Ureter (tissue), 1 donor: ENCODE measurements at places on chromosomes 7 and 10. TPM values are rescaled to one million over a fixed set of nuclear protein-coding genes. Genes with fewer than 3 reads are reported as not detected.

The ASCC1 gene
- 39.3 TPM for total RNA-seq

The EPO gene
- total RNA-seq: 0.68 TPM

The NFE2L3 gene
- total RNA-seq: 6.3 TPM

The VWDE gene
- 2.6 TPM for total RNA-seq

The SPDYE5 gene
- total RNA-seq: 0.39 TPM

The FAM25G gene
- not detected for total RNA-seq

The IL6 gene
- 5.0 TPM for total RNA-seq

The UNC5B gene
- total RNA-seq: 61.8 TPM

The EVX1 gene
- total RNA-seq: 5.6 TPM

The ANKRD61 gene
- not detected for total RNA-seq

The GSAP gene
- total RNA-seq: 39.7 TPM

The PLXDC2 gene
- 48.7 TPM for total RNA-seq

The LAMB1 gene
- total RNA-seq: 198 TPM

DNA sequence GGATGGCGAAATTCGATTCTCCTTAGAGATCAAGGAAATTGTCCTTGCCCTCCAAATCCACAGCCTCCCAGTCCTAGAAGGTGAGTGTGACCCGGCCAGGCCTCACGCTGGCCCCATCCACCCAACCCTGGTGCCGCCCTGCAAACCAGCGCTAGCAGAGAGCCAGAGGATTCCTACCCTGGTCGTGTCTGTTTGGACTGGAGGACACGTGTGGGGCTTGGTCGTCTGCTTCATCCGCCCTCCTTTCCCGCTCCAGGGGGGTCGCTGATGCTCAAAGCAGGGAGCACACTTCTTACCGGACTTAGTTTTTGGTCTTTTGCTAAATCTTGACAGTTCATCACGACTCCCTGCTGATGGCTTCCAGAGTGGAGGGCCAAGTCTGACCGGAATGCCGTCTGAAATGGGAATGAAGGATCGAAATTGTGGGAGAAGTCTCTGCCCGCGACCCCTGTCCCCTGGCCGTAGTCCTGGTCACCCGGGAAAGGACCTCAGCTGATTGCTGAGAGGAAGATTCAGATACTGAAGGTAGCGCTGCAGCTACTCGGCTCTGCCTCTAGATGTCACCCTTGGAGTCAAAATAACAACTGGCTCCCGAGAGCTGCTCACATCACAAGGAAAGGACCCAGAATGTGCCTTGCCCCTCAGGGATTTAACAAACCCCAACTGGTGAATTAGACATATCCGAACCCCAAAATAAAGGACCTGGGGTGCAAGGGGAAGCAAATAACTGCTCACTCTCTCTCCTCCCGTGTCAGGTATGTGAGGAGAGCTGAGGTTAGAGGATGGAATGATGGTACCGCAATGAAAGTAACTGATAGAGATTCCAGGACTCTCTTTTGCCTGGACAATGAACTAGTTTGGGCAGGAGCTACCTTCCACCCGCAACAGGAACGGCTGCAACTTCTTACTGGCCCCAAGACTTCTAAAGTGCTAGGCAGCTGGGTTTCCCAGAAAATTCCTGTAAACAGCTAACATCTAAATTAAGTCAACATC lies 23.5 kb upstream of the ORC5 start:
- peak; percentile 55 for DNase-seq

DNA sequence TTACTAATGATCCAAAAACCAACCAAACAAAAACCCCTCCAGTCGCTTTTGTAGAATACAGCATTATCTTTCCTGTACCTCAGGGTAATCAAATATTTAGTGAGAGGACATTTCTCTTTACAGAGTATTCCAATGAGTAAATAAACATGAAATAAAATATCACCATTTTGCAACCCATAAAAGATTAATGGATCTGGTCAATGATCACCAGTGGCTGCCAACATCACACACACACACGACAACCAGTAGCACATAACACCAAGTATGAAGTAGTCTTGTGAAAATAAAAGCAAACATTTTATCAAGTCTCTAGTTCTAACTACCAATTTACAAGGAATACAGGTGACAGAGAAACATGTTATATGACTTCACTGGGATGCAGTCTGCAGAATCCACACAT lies 188.6 kb upstream of the IMMP2L start:
- no peak for DNase-seq

DNA sequence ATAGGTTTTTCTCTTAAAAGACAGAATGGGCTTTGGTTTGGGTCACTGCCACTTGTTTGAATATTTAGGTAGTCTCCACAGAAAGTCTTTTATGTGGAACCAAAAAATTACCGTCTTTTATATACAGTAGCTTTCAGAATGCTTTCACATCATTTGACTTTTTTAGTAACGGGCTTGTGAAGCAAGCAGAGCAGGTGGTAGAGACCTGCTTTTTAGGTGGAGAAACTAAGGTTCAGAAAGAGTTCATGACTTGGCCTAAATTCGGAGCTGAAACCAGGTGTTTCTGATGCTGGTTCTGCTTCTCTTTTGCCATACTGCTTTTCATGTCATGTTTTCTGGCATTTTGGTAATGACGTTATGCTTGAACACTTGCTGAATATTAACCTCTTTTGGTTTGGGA lies 36.3 kb downstream of the GARS1 start:
- no peak for DNase-seq

GRCh38 chr10:49711481-49711880 lies 32.0 kb downstream of the C10orf53 start:
- no peak for DNase-seq

- no peak for DNase-seq
These were observed 6.9 kb upstream of the GPR85 start for GRCh38 chr7:113093561-113093960.

DNA sequence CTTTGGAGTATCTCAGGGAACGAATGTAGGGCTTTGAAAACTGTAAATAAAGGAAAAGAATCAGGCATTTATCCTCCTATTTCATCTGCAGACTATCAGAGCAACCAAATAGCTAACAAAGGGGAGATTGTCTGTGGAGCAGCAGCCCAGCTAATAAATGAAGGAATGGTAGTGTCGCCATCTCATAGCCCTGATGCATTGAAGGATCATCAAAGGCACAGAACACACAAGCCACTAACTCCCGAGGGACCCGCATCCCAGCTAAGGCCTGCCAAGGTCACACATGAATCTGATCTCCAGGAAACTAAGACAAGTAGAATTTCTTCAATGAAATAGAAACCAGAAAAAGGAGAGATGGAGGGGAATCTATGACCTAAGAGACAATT lies 38.2 kb downstream of the CALML5 start:
- DNase-seq: no peak

GRCh38 chr10:42482411-42482810 lies 156.0 kb downstream of the ZNF33B start:
- no peak for DNase-seq

DNA sequence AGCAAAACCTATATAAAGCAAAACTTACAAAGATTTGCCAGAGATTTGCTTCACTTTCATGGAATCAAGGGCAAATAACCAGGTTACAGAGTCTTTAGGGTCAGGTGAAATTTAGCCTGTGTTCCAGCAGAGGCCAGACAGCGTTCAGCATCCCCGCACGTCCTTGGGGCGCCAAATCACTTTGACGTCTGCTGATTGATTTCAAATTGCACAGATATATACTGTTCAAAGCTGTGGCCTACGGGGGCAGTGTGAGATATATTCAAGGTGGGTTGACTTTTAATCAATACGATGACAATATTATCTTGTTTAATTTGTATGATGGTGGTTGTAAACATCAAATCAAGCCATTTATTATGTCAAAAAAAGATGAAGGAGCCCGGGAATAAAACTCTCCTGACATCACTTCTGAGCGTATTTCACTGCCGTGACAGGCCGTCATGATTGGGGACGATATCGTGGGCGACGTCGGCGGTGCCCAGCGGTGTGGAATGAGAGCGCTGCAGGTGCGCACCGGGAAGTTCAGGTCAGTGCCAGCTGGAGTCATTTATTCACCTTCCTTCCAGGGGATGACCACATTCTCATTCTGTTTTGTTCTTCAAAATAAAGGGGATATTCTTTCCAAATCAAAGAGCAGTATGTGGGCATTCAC lies 55.2 kb downstream of the LHPP start:
- no peak for DNase-seq

- no peak for DNase-seq
These were observed 1004.0 kb upstream of the C7orf33 start for GRCh38 chr7:147586526-147586925.

DNA sequence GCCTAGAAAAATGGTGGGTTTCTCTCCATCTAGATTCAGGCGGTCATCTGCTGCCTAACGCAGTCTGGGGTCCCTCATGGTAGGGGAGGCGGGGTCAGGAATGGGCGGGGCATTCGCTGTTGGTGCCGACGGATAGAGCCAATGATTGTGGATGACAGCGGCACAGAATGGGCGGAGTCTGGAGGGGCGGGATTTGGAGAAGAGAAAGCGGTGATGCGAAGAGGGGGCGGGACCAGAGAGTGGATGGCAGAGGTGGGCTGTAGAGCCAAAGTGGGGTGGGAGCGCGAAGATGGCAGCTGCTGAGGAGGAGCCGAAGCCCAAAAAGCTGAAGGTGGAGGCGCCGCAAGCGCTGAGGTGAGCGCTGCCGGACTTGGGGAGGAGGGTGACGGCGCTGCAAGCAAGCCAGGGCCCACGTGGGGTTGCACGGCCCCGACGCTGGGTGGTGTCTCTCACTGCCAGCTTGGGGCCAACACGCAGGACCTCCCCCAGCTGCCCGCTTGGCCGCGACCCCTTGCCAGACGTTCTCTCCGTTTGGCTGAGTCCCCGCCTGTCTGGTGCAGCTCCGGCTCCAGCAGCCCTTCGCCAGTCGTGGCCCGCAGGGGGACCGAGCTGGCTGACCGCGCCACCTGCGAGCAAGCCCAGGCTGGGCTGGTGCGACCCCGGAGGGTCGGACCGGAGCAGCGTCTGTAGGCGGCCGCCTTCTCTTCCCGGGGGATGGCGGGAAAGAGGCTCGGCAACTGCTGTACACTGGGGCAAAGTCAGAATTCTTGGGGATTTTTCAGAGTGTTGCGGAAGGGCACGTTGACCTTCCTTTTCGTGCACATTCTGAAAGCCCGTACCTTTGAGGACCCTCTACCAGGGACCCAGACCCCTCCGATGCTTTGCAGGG lies at the start of gene ADK:
ADK (plus strand) TSS at position 232 of the 889 bp plus-strand sequence; CDS start at position 290, 58 bp downstream.
- DNase-seq: peak; percentile 100

DNA sequence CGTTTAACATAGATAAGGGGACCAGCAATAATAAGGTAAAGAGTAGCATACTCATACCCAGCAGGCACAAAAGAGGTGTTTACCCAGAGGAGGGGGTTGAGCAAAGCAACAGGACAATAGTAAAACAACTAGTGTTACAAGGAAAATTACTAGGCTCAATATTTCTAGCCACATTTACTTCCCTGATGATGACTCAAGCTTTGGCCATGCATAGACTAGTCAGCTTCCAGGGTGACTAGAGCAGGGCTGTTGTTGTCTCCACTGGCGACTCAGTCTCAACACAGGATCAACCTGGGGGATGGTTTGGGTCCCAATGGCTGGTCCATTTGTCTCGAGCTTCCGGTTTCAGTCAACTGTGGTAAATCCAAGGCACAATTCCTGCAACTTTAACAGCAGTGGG lies 217.7 kb upstream of the KCND2 start:
- no peak for DNase-seq

DNA sequence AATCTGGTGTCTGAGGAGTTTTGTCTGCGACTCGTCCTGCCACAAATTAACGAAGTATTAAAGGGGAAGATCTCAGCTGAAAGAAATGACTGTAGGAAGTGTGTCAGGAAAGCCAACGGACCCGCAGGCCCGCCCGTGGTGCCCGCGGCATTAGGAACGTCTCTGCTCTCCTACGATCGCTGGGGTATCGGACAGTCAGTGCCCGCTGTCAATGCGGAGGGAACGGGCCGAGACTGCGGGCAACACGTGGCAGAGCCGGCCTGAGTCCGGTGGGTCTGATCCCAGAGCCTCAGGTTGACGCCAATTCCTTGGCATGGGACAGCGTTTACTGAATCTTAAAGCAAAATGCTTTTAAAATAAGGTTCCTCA lies 128.7 kb downstream of the KBTBD2 start:
- no peak for DNase-seq

DNA sequence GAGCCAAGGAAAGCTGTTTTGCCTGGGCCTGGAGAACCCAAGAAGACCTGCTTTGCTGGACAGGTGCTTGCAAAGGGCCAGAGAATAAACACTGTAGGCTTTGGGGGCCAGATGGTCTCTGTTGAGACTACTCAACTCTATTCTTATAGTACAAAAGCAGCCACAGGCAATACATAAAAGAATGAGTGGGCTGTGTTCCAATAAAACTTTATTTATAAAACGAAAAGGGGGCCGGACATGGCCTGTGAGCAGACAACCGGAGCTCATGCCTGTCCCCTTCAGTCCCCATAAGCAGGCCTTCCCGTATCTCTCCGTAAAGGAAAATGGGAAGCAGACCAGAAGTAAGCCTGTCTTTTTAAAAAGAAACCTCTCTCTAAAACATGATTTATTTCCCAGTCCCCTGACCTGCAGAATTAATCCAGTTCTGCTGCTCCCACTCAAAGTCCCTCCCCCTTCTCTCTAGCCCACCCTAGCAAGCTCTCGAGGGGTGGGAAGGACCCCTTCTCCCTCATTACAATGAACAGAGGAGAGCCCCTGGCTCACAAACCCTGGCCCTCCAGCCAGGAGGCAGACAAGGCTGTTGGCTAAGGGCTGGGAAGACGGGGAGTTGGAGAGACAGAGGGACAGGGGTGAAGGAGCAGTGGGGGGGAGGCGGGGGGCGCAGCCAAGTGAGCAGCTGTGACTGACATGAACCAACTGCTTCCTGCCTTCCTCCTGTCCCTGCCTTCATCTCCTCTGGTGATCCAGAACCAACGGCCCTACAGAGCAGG lies 177.8 kb downstream of the NEURL1 start:
- no peak for DNase-seq

DNA sequence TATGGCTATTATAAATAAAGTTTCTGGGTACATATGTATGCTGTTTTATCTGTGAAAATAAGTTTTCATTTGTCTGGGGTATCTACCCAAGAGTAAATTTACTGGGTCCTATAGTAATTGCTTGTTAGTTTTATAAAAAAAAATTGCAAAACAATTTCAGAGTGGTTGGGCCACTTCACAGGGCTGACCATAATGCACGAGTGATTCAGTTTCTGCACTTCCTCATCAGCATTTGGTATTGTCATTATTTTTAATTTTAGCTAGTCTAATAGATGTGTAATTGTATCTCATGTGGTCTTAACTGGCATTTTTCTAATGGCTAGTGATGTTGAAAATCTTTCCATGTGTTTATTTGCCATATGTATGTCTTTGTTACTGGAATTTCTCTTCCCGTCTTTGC lies 452.4 kb upstream of the AKR1E2 start:
- no peak for DNase-seq

DNA sequence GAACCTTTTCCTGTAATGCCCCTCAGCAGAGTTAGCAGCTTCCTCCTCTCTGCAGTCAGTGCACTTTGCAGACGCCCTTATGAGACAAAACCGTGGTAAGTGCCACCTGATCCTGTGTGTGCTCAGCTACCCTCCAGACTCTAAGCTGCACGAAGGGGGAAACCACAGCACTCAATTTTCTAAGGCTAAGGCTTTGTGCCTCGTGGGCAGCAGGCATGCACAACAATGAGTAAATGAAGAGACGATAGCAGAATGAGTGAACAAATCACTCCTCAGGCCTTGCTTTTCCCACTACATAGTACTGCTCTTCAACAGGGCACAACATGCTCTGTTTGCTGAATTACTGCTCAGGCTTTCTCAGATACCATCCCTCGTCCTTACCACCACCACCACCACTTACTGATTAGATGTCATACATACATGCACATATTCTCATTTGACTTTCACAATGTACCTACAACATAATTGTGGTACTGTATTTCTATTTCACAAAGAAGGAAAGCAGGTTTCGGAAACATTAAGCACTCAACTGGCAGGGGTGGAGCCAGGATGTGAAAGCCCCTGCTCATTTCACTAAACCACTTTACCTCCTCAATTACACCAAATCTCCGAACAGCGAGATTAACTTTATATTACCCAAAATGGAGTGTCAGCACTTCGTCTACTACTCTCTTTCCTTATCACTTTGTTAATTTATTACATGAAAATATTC lies 85.4 kb downstream of the ICA1 start:
- DNase-seq: no peak
